EL (cell line): ENCODE measurements at places on chromosomes 3 and 15.

- no peak for DNase-seq
Observed at GRCh38 chr3:26307787-26308186, 314.8 kb upstream of the LRRC3B start.

DNA sequence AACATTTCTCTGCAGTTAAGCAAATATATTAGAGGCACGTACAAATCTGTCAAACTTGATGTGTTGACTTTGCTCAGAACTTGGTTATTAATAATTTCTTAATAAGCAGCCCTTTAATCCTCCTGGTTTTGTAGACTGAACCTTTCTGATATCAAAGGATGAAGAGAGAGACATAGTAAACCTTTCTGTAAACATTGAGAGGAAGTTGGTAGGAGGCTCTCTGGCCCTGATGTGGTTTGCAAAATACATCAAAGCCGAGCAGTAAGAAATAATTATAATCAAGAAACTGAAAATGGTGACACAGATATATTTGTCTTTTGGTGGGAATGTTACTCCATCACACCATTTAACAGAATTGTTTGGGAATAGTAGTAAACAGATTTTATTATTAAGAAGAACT, 111.9 kb downstream of the OXSM start:
- no peak for DNase-seq

DNA sequence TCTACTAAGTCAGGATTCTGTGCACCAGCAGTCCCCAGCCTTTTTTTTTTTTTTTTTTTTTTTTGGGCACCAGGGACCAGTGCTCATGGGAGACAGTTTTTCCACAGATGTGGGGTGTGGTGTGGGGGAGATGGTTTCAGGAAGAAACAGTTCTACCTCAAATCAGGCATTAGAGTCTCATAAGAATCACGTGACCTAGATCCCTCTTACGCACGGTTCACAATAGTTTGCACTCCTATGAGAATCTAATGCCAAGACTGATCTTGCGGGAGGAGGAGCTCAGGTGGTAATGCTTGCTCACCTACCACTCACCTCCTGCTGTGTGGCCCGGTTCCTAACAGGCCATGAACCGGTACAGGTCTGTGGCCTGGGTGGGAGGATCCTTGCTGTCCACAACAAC, 88.8 kb downstream of the GADL1 start:
- no peak for DNase-seq

DNA sequence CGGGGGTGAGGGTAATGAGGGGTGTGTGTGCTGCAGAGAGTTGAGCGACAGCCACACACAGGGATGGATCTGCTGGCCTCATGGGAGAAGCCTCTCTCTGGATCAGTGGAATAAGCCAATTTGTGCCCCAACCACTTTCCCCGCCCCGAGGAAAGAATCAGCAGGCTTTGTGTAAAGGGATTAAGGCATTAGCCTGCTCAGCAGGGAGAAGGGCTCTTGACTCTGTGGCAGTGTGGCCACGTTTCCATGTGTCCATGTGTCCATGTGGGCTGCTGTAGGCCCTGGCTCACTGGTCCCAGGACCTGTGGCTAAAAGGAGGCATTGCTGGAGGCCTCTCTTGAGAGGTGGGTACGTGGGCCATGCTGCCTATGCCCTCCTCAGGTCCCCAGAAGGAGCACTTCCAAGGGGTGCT, 104.7 kb downstream of the HMG20A start:
- DNase-seq, result no peak

DNA sequence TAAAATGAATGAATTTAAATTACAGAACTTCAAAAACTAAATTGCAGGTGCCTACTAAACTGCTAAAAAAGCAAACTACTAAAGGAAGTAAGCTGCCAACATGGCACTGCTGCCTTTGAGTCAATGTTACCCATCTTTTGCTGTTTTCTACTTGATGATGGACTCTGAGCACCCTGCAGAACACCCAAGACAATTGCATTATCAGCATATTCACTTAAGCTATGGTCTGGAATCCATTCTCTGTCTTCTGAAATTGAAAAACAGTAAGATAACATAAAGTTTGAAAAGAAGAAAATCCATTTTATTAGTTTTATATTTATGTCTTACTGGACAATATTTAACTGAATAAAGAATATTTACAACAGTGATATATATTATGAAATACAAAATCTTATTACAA, 91.4 kb downstream of the ZBBX start:
- DNase-seq, result no peak
